AG08396 (cell line): ENCODE measurements at places on chromosomes 12 and 14.

GRCh38 chr14:71103662-71104484 is 196.6 kb downstream of the PCNX1 start:
- DNase-seq: peak; percentile 35

- DNase-seq: no peak
Measured at GRCh38 chr14:53378142-53378541, 225.0 kb upstream of the DDHD1 start.

DNA sequence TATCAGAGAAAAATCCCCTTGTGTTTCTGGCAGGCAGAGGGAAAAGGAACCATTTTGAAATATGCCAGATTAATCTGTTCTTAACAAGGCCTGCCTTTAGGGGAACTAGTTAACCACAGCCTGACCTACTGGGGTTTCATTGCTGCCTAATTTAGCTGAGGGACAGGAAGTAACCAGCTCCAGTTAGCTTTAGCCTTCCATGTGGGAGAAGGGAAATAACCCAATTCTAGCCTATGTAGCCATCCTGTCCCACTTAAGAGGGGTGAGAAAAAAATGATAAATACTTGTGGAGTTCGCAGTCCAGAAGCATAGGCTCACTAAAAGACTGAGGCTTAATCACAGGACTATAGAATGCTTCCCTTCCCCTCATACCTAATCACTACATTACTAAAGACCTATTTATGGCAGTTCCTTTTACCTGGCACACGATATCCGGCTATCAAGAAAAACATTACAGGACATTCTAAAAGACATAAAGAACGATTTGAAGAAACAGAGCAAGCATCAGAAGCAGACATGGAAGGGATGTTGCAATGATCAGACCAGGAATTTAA is 22.8 kb downstream of the COX8C start:
- DNase-seq: no peak

- DNase-seq: no peak
Measured at GRCh38 chr12:95077341-95077740, 3.9 kb upstream of the NR2C1 start.

DNA sequence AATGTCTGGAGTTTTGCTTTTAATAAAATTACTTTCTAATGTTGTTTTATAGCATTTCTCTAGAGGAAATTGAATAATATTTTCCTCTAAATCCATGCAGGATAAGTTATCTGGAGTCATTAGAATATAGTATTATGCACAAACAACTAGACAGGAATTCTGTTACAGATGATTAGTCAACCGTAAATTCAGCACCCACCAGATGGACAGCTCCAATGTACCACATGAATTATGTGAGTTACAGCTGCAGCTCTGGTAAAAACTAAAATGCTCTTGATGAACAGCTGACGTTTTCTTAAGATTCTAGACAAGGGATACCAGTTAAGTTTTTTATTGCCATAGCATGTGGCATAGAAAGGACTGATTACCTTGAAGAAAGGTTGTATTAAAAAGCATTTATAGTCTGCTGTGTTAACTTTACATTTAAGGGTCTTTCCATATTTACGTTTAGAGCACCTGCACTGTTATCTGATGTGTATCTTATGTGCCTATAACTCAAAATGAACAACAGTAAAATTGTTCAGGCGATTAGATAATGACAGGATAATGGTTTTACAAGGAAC is 321.4 kb upstream of the LRFN5 start:
- no peak for DNase-seq
